ENCODE measurements at places on chromosomes 2 and 18.

GRCh38 chr2:37635504-37636380 lies 35.7 kb downstream of the CDC42EP3 start:
- DNase-seq: peak; percentile 45

- DNase-seq: no peak
Observed at GRCh38 chr2:98538280-98539041, 69.9 kb downstream of the COA5 start.

DNA sequence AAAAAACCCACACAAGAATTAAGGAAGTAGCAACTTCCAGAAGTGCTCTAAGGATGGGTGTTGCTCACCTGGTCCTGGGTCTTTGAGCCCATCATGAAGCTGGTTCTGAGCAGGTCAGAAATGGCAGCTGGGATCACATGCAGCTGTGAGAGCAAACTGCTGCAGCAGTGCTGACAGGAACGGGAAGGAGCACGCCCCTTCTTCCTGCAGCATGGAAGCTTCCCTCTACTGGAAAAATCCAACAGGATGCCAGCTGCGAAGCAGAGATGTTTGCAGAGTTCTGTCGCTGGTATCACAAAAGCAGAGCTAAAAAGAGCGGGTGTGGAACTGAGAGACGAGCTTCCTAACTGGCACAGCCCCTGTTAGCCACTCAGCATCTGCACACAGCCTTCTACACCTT lies 33.7 kb downstream of the EIF4E2 start:
- DNase-seq: no peak

DNA sequence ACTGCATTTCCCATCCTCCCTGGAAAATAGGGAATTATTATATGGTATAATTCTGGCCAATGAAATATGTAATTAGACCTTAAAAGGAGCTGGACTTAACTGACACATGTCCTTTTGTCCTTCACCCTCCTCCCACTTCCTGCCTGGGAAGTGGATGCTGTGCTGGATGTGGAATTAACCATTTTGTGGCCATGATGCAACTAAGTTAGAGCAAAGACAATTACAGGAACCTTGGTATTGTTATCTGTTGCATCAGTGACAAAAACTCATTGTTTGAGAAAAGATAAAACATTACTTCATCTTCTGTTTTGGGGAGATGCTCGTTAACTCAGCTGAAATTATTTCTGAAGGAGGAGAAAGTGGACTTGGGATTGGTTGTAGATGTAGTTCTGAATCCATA lies 227.7 kb upstream of the BOD1L2 start:
- no peak for DNase-seq

DNA sequence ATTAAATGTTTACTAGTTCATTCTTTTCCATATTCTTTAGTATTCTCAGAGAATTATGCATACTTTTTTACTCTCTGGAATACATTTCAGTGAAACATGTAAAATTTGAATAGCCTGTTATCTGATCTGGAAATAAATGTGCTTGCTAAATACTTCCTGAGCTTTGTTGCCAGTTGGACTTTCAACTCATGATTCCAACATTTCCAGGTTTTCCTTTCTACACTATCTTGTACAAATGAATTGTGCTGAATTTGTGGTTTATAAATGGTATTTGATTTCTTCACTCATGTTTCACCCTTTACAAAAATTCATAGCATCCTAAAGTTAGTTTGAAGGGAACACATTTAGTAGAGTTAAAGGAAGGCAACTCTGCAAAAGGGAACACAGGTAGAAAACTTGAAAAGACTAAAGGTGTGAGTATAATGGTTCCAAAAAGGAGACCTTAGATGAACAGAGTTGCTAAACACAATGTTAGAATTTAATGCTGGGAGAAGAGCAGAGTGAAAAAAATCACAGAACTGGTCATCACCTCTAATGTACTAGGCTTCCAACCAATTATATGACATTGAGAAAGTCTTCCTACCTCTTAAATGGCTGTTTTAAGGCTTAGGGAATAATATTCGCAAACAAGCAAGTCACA lies 28.6 kb downstream of the SYT4 start:
- no peak for DNase-seq

- no peak for DNase-seq
Observed at GRCh38 chr2:200650195-200650594, 64.4 kb downstream of the AOX1 start.

Data from activated CD4-positive, alpha-beta T cell treated with anti-CD3 and anti-CD28 coated beads for 24 hours (primary cell).